Kidney epithelial cell (primary cell): ENCODE measurements at places on chromosomes 7 and 10.

GRCh38 chr7:2802504-2803341, 41.4 kb downstream of the GNA12 start:
- DNase-seq = no peak

DNA sequence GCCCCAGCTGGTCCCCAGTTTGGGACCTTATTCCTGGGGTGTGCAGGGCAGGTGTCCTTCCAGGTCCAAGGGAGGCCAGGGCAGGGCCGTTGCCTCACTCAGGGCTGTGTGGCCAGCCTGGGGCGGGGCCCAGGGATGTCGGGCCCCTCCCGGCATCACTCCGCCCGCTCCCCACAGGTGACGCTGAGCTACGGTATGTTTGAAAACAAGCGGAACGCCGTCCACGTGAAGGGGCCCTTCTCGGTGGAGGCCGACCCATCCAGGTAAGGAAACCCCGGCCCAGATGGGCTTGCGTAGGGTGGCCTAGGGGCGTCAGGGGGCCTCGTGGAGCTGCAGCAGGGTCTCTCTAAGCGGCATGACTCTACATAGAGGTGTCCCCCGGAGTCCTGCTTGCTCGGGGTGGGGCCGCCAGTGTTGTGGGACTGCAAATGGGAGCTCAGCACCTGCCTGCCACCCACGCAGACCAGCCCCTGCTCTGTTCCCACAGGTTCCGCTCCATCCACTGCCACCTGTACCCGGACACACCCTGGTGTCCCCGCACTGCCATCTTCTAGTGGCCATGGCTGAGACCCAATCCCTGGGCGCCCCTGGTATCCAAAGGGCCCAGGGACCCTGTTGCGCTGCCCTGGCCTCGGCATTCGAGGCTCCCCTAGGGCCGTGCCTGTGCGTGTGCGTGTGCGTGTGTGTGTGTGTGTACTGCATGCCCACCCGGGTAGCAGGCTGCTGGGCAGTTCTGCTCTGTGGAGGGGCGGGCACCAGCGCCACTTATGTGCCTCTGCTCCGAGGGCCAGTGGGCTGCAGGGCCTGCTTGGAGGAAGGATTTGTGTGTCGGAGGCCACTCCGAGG, 7.3 kb downstream of the LFNG start:
- DNase-seq = no peak

- DNase-seq = peak; percentile 23
Observed at GRCh38 chr10:62467527-62467926, 93.4 kb downstream of the ZNF365 start.

DNA sequence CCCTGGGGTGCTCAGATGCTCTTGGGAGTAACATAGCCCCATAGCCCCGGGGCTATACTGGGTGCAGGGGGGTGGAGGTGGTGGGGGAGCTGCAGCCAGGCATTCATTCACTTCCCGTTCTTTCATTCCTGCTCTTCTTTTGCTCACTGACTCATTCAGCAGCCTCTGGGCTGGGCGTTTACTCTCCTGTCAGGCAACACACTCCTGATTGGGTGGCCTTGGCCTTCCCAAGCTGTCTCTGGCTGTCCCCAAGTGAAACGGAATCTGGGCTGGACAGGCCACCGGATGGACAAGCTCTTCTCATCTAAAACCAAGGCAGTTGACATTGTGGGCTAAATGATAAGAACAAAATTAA, 34.6 kb downstream of the CHST3 start:
- peak; percentile 48 for DNase-seq

GRCh38 chr7:152923711-152924110, 164.2 kb downstream of the ACTR3B start:
- DNase-seq = no peak

DNA sequence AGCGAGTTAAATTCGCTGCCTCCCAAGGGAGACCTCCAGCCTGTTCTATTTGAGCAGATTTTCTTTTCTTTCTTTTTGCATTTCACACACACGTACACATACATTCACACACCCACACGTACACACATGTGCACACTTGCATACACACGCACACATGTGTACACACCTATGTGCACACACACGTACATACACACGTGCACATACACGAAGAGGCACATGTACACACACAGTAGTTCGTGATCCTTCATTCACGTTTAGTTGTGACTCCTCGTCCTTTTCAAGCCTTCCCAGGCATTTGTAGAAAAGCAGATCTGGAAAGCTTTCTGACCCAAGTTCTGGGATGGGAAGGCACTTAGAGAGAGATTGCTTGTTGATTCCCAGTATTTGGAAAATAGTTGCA, 290.8 kb upstream of the COBL start:
- DNase-seq = no peak

- DNase-seq = no peak
Observed at GRCh38 chr7:22386206-22386858, 29.4 kb upstream of the RAPGEF5 start.

GRCh38 chr10:73796766-73797165, 11.4 kb downstream of the ZSWIM8 start:
- no peak for DNase-seq
